ENCODE measurements at places on chromosomes 1 and 21.

DNA sequence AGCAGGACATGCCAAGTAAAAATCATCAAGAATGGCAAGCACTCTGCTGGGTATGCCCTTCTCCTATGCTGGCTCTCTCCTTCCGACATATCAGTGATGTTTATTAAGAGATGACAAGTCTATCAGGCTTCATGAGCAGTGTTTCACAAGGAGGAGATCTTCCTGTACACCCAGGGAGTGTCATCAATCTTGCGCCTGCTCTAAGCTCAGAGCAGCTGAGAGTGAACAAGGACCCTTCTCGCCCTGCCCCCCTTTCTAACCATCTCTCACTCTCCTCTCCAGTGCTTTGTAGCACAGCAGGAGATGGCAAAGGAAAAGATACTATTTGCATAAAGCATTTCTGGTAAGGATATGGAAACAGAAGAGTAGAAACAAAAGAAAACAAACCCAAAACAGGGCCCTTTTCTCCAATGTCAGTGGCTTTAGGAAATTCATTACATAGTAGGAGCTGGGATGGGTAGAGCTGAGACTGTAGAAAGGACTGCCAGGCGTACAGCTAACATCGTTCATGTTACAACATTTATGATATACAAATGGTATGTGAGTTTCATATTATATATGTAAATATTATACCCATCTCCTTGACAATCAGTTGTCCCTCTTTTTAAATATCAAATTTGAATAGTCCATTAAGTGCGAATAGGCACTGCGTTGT, 201.7 kb downstream of the NUF2 start:
- no peak for DNase-seq

DNA sequence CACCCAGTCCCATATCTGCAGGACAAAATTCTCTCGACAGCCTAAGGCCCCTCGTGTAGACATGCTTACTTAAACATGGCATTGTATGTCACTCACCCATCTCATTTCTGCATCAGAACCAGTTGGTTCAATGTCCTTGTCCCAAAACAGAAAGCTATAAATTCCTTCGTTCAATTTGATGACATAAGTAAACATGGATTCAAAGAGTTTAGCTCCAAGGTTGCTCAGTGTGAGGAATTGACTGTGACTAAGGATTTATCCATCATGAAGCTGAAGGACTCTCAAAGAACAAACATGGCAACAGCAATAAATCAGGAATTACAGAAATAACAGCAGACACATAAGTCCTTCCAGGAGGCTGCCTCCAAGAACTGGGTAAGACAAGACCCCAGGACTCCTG, 237.2 kb downstream of the TOMM20 start:
- DNase-seq, result no peak

- DNase-seq, result peak; percentile 66
Observed at GRCh38 chr1:156627313-156627880, 8.2 kb downstream of the HAPLN2 start.

- no peak for DNase-seq
Observed at GRCh38 chr1:21775550-21775914, 7.4 kb downstream of the USP48 start.

GRCh38 chr1:40711465-40712404, 20.2 kb downstream of the NFYC start:
- DNase-seq, result no peak

- no peak for DNase-seq
Observed at GRCh38 chr1:154863315-154864174, 6.5 kb downstream of the KCNN3 start.

DNA sequence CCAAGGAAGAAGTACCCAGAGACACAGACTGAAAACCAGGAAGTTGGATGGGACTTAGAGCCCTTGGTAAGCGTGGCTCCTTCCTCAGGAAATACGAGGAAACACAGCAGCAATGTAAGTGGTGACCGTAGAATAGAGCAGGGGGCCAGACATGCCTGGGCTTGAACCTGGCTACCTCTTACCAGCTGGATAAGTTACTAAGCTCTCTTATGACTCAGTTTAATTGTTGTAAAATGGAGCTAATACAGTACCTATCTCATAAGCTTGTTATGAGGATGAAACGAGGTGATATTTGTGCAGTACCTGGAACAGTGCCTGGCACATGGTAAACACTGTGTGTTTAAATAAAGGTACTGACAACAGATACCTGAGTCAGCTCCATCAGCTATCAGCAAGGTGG, 19.2 kb downstream of the EBNA1BP2 start:
- DNase-seq, result no peak

DNA sequence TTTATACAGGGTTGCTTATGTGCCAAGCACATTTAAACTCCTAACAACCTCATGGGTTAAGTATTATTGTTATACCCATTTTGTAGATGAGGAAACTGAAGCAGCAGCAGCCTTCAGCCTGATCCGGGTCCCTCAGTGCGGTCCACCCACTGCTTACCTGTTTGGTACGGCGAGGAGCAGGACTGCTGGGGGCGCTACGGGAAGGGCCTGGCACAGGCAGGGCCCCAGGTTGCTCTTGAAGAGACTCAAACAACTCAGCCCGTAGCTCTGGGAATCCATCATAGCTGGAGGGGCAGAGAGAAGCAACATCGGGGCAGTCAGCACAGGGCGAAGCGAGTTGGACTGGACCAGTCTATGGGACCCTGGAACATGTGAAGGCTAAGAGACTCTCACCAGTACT, 9.2 kb downstream of the DENND4B start:
- no peak for DNase-seq

DNA sequence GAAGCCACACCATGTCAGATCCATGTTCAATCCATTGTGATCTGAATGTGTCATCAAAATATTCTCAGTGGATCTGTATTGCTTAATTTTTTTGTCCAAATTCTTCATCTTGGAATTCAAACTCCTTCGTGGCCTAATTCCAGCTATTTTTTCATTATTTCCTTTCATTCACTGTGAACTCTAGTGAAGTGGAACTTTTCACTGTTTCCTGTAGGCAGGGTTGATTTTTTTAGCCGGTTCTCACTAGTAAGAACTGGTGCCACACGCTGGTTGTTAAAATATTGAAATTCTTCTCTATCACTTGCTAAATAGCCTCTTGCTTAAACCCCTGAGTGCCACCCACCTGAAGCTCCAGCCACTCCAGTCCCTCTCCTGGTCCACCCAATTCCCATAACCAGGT, 7.6 kb upstream of the S100A11 start:
- DNase-seq, result no peak

GRCh38 chr21:31710586-31710985, 21.3 kb downstream of the SCAF4 start:
- no peak for DNase-seq

DNA sequence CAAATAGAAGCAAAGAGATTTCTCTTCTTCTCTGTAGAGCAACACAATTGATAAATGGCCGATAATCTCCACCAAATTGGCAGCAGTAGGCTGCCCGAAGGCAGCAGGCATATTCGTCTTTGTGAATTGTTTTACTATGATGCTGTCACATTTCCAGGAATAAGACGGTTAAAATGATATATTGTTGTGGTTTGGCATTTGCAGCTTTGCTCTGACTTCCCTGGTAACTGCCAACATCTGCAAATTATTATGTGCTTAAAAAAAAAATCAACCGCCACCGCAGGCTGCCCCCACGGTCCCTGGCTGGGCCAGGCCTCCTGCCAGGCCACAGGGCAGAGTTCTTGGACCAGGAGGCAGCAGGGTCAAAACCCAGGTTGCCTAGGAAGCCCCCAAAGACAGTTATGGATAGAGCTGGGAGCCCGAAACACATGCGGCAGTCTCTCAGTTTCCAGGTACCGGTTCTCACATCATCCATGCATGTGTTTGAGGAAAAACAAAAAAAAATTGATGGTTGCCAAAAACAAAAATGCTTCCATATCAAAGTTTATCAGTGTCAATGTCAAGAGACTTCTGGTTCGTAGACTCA, 179.3 kb downstream of the ETS2 start:
- no peak for DNase-seq

DNA sequence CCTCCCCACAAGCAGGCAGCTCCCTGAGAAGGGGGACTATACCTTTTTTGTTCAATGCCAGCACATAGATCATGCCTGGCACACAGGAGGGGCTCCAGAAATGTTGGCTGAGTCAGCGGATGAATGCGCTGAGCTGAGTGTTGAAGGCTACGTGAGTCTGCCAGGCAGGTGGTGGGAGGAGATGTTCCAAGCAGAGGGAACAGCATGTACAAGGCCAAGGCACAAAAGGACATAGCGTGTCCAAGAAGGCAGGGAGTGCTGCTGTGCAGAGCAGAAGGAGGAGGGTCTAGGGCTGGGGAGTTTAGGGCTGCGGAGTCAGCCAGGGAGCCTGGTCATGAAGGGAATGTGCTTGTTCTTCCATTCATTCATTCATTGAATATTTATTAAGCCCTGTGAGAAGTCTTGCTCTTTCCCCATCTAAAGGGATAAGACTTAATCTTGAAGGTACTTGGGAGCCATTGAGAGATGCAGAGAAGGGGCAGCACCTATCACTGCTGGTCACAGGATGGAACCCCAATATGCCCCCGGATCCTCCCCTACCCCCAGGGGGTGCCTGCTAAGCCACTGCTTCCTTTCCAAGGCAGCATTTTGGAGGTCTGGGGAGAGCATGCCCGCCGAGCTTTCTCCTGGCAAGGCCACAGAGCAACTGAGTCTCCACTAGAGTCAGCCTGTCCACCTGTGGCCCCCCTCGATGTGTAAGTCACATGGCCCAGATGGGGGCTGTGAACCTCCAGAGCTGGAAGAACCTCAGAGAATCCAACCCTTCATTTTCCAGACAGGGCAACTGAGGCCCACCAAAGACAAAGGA, 31.2 kb upstream of the LAPTM5 start:
- DNase-seq, result no peak

DNA sequence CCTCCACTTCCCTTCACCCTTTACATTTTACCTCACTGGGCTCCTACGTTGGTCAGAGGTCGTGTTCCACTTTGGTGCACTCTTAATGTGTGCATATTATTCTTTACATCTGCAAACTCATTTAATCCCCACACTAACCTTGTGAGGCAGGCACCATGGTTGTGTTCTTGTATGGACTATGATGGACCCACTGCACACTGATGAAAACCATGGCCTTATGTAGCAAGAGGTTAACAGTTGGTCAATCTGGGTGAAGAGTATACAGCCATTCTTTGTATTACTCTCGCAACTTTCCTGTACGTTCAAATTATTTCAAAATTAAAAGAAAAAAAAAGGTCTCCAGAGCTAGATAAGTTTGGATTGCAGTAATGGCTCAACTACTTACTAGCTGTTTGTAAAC, 78.5 kb downstream of the RUNX1 start:
- DNase-seq, result no peak

DNA sequence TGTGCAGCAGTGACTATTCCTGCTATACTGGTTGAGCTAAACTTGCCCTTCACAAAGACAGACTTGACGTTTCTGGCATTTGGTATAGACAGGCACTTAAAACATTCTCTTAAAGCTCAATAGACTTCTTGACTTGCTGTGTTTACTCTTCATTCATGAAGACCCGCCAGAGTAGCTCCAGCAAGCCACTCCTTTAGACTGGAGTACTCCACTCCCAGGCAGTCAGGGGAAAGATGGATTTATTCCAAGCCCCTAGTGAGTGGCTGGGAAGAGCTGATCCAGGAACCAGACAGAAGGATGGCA, 70.7 kb downstream of the EVA1C start:
- no peak for DNase-seq

GRCh38 chr1:178739285-178740045, 14.4 kb downstream of the RALGPS2 start:
- DNase-seq, result no peak
